ENCODE measurements at places on chromosomes 12 and 14. TPM values are rescaled to one million over a fixed set of nuclear protein-coding genes. Genes with fewer than 3 reads are reported as not detected.

DNA sequence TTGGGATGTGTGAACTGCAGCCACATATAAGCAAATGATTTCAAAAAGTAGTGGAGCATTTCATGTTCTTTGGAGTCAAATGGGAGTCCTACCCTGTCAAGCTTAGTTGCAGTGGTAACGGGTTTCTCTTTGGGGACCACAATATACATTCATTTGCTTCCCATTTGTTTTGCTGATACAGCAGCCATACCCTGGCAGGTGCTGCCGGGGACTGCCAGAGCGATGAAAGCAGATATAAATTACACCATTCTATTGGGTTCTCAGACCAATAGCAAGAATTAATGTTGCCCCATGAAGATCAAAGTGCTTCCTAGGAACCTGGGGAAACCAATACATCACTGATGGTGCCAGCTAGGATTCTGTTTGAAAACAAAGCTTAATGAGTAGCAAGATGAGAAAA is 1621.5 kb upstream of the FLRT2 start:
- no peak for DNase-seq

Gene KCNH3
- polyA plus RNA-seq: 5.2 TPM

DNA sequence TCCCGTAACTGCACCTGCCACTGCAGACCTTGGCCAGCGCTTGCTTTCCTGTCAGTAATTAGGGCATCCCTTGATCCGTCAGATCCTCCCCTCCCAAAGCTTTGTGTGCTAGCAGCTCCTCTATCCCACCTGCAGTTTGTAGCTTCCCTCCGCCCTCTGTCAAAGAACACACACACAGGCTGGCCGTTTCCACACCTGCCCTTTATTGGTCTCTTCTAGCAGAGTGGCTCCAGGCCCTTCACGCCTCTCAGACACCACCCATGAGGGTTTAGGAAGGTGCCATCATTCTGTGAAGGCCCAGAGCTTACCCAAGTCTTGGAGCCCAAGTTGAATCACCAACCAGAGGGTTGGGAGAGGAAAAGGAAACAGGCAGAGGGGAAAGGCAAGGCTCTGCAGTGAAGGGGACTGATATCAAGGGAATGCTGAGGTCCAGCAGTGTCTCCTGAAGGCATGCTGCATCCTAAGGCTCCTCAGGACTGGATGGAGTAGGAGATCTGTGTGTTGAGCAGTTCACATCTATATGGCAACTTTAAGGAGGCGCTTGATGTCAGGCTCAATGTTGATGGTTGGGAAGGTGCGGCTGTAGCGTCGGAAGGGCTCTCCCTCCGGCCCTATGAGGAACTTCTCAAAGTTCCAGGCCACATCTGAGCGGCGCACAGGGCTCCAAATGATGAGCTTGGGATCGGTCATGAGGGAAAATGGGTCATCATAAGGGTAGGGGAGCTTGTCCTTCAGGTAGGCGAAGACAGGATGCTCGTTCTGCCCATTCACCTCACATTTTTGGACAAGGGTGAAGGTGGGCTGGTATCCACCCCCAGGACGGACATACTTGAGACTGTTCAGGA is 3.4 kb downstream of the GPX2 start:
- DNase-seq: no peak

Gene FAM181A
- not detected for polyA plus RNA-seq

Gene OAS2
- 9.9 TPM for polyA plus RNA-seq

DNA sequence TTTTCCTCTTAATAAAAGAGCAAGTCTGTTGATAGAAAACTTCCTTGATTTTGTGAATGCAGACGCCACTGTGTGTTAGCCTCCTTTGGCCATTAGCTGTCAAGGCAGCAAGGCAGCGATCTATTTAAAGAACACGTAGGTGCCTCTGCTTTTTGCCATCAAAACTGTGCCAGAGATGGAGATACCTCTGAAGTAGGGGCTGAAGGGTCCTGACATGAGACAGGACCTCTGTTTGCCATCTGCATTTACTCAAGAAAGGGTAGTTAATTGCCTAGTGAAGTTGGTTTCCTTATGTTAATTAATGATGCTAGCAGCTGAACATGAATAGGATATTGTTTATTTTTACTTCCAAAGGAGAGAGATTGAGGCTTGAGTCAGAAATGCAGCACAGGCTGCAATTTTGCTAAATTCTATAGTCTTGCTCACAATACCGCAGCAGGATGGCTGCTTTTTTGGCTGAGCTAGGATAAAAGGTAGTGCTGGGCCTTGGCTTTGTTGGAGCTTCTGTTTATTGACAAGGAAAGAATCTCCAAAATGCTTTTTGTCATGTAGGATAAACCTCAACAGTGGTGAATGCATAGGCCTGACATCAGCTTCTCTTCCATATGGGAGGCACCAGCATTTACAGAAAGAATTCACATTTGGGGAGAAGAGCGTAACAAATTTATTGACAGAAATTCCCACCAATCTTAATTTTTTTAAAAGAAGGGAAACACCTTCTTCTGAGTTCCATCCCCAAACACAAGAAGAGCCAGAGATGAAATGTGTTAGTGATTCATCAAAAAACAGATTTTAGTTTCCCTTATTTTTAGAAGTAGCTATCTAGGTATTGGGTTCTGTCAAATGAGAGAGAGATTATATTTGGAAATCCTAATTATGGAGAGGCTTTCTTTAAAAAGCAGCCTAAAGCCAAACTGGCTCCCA is 13.9 kb upstream of the RPH3A start:
- no peak for DNase-seq

- no peak for DNase-seq
Measured at GRCh38 chr12:49973361-49973830, 649 bp downstream of the AQP6 start.

GRCh38 chr12:95114766-95115405 is 41.5 kb upstream of the NR2C1 start:
- no peak for DNase-seq

Gene BRAP
- 20.8 TPM for polyA plus RNA-seq

Gene PTPRR
- 0.60 TPM for polyA plus RNA-seq

DNA sequence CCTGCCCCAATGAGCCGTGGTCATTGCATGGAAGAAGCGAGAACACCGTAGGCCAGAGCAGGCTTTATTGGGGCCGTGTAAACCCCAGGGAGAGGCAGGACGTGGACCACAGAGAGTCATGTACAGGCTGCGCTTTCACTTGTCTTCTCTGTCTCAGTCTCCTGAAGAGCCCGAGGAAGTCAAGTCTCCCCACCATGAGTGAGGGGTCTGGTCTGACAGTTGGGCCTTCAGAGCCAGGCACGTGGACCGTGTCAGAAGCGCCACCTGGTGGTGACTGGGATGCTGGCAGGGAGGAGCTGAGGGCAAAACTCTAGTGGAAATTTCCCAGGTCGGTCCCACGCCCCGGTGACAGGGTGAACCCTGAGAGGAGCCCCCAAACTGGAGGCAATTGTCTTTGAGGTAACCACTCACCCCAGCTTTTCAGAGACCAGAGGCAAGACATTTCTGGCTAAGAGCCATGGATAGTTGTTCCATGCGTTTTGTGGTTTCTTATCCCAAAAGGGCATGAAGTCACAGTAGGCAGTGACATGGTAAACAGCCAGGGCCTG is 17.4 kb downstream of the RPS6KL1 start:
- DNase-seq: peak; percentile 40

Gene IL31
- not detected for polyA plus RNA-seq

DNA sequence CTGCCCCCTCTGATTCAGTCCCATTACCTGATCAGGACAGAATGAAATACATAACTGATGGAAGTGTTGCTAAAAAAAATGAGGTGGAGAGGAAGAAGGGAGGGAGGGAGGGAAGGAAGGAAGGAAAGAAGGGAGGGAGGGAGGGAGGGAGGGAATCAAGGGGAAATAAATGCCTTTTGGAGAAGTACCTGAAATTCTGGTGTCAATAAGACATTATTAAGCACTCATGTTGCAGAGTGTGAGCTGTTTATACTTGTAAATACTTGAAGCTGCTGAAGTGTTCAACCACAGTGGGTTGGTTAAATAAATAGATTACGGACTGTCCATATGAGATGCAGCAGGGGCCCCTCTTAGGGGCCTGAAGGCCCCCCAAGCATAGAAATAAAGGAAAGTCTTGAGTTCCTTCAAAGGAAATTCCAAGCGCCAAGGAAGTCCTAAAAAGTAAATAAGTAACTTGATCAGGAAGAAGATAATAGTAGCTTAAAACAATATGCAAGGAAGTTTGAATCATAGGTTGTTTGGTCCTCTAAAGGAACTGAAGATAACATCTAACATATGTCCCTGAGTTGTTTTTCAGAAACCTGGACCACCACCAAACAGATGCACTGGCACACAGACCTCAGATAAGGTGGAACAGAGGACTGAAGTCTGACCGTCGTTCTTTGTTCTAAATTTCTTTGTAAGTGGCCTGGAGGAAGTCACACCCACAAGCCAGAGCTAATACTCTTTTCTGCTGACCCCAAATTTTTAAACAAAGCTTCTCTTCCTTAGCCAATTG is 110.8 kb downstream of the SEC23A start:
- no peak for DNase-seq

Gene PPP1R3E
- polyA plus RNA-seq: 42.5 TPM

Gene MYO1A
- polyA plus RNA-seq: 0.50 TPM

DNA sequence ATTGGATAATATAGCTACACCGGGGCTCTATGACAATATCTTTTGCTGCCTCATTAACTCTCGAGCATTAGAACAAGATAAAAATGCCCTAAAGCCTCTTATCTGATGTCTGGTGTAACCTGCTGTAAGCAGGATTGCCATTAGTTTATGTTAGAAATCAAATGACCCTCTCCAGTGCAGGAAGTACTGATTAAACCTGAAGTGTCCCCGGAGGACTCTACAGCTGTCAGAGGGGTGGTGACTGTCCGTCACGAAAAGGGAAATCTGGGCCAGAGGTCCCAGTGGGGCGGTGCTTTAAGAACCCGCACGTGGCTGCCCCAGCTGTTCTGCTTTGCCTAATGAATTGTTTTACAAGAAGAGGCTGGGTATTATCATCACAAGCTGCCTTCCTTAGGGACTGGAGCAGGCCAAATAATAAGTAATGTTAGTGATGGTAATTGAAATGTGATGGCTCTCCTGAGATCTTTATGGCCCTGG is 55.7 kb downstream of the LIN52 start:
- DNase-seq: no peak

DNA sequence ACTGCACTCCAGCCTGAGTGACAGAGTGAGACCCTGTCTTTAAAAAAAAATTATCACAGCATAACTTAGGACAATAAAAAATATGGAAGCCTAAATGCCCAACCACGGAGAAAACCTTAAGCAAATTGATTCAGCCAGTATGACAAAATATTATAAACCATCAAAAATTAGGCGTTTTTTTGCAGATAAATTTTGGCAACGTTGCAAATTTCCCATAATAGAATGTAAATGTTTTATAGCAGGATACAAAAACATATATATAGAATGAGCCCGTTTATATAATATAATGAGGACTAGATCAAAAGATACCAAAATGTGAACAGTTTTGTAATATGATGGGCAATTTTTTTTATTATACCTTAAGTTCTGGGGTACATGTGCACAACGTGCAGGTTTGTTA is 6.8 kb upstream of the EML5 start:
- DNase-seq: no peak

DNA sequence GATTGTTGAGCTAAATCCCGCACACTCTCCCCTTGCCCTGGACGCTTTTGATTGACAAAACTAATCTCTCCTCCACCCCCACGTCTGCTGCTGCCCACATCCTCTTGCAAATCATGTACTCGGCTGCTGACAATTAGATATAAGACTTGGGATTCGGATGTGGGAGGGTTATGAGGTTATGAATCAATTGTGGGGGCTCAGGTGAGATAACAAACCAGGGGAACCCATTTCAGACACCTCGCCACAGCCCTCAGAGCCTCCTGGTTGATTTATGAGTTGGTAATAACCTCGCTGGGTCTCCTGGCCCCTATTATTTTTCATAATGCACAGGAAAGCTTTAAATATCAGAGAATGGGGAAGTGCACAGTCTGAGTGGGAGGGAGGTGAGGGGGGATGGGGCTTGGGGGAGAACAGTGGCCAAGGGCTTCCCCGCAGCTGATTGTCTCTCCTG is 449.9 kb downstream of the DPF3 start:
- no peak for DNase-seq
